Femur (tissue), 1 donor: ENCODE measurements at places on chromosomes 1 and 21.

- DNase-seq: peak; percentile 64
These were observed 1.5 kb downstream of the TGFB2 start for GRCh38 chr1:218346391-218347204.

GRCh38 chr1:210786546-210786945, 347.4 kb downstream of the KCNH1 start:
- no peak for DNase-seq

GRCh38 chr1:201456499-201457309, 12.3 kb downstream of the PHLDA3 start:
- DNase-seq: peak; percentile 75

GRCh38 chr1:183859831-183860230, 54.9 kb downstream of the RGL1 start:
- DNase-seq: no peak

- no peak for DNase-seq
These were observed 11.1 kb downstream of the PTPRC start for GRCh38 chr1:198649968-198650338.

- DNase-seq: peak; percentile 72
These were observed 67.7 kb downstream of the BCAR3 start for GRCh38 chr1:93613898-93614297.

- DNase-seq: no peak
These were observed 15.8 kb downstream of the RCC1 start for GRCh38 chr1:28521502-28522164.

GRCh38 chr1:87362834-87363426, 34.2 kb downstream of the LMO4 start:
- DNase-seq: no peak

DNA sequence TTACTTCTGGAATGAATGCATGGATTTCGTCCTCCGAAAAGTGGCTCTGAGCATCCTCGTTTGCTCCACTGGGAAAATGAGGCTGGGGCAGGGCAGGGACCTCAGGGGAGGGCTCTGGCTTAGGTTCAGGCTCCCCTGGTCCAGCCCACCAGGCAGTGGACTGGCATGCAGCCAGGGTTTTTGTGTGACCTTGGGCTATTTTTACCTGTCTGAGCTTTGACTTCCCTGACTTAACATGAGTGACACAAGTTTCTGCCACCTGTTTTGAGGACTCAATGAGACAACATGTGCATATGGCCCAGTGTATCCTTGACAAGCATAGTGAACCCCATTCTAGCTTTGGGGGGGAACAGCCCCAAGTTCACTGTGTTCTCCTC, 32.6 kb upstream of the EDN2 start:
- DNase-seq: no peak

DNA sequence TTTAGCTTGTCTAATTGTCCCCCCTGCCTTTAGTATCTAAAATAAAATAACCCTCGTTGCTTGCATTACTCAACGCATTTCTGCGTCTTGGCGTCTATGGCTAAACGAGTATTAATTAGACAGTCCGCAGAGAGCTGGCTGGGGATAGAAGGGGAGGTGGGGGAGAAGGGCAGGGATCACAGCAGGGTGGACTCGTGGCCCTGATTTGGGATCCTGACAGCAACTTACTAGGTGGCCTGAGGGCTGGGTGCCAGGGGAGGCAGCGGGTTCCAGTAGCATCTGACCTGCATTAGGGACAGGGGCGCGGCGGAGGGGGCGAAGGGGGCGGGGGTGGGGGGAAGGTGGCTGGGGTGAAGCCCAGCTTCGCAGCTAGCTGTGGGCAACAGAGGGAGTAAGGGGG, 1.1 kb upstream of the BACE2 start:
- peak; percentile 69 for DNase-seq

DNA sequence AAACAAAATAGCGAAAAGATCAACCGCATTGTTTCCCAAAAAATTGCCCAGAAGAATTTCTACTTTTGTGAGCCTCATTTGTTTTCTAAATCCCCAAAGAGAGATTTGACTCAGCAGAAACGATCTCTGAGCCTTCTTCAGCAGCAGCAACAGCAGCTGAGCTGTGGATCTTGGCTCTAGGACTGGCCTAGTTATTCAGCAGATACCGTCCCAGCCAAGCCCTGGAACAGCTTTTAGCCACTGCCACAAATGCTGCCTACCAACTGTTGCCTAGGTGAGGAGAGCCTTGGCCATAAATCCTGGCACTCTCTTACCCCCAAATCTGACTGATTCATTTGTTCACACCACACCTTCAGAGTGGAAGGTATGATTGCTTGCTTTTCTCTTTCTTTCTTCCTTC, 320.1 kb downstream of the TGFB2 start:
- DNase-seq: peak; percentile 85

DNA sequence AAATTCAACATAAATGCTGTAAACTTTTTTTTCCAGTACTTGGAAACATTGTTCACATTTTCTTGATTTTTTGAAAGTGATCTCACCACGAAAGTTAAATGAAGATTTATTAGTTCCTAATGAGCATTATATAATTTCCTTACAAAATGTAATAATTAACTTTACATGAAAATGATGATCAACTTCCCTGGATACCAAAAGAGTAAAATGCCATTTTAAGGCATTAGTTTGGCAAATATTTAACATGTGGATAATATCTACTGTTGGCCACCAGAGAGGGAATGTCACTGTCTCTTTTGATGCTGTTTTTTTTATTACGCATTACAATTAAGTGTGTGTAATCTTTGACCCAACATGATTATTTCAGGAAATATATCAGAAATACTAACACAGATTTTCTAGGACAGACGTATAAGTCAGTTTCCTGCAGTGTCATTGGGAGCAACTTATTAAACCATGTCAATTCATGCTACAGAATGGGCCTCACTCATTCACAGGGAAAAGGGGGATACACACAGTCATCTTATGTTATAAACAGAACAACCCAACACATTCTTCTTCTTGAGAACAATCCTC, 903.9 kb upstream of the ADGRL2 start:
- no peak for DNase-seq

DNA sequence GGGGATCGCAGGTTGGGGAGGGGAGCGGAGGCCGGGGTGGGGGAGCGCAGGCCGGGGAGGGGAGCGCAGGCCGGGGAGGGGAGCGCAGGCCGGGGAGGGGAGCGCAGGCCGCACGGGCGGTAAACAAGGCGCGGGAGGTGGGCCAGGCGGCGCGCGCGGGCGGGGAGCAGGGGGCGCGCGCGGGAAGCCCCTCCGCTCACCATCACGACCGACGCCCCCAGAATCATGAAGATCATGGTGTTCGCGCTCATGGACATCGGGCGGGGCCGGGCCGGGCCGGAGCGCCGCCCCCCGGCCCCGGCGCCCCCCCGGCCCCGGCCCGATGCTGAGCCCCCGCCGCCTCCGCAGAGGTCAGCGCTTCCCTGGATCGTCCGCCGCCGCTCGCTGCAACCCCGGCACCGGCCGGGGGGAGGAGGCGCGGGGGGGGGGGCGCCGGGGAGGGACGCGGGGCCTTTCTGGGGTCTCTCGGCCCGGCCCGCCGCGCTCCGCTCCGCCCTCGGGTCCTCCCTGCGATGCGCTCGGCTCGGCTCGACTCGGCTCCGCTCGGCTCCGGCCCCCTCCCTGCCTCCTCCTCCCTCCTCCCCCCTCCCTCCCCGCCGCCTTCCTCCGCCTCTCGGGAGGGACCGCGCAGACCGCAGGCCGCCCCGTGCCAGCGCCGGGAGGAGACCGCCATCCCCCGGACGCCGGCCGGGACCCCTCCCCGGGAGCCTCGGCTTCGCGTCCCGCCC, at the start of gene TMEM240:
TMEM240 (minus strand) TSS at position 535 of the 728 bp plus-strand sequence; CDS start at position 257, 278 bp downstream.
- DNase-seq: peak; percentile 91

DNA sequence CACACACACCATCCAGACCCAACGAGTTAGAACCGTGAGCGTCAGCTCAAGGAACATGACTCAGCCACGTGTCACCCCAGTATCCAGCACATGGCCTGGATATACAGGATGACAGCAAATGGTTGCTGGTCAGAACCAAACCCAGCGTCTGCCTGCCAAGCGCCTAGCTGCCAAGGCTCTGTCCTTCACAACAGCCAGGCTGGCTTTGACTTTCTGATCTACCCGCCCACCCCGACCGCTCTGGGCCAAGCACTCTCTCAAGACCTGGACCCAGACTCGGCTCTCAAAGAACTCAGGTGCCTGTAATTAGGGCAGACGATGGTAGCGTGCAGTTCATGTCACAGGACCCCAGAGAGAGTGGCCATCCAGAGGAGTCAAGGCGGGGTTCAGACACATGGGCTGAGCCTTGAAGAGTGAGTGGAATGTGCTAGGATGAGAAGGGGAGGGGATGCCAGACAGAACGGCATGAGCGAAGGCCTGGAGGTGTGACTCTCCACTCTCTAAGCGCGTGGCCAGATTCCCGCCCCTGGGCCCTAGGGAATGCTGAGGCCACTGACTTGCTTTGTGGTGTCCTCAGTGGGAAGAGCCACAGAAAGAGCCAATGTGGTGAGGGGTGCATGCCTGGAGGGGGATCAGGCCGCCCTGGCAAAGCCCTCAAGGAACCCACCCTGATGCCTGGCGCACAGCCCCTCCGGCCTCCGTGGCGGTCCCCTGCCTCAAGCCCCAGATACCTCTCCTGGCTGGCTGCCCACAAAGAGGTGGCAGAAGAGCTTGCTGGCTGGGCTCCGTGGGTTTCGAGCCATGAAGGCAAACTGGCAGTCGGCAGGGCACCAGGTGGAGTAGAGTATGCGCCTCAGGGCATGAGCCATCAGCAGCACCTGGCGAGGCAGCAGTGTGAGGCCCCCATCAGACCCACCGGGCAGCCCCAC, 7.0 kb downstream of the SH2D5 start:
- peak; percentile 17 for DNase-seq

- DNase-seq: no peak
These were observed 21.7 kb downstream of the EPS15 start for GRCh38 chr1:51497340-51497739.

DNA sequence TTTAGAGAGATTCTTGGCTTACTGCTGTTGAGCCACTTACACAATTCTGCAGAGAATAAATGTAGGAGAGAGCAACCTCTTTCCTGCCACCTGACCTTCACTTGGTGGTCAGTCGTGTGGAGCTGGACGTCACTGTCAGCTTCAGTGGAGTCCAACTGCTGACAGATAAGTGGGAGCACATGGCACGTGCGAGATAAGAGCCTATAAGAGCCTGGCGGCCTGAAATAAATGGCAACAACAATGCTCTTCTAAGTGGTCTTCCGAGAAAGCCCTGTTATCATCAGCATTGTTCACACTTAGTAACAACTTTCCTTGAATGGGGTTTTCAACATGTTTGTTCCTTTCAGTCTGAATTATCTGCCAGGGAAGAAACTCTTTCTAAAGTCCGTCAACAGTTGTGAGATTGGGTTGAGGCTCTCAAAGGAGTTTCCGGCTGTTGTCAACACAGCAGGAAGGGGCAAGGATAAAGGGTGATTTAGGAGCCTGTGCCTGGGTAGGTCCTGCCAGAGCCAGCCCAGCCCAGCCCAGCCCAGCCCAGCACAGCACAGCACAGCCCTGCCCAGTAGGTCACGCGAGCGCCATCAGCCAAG, 57.2 kb upstream of the RUNX1 start:
- no peak for DNase-seq

- DNase-seq: no peak
These were observed 1.2 kb upstream of the EPHA10 start for GRCh38 chr1:37765916-37766664.

DNA sequence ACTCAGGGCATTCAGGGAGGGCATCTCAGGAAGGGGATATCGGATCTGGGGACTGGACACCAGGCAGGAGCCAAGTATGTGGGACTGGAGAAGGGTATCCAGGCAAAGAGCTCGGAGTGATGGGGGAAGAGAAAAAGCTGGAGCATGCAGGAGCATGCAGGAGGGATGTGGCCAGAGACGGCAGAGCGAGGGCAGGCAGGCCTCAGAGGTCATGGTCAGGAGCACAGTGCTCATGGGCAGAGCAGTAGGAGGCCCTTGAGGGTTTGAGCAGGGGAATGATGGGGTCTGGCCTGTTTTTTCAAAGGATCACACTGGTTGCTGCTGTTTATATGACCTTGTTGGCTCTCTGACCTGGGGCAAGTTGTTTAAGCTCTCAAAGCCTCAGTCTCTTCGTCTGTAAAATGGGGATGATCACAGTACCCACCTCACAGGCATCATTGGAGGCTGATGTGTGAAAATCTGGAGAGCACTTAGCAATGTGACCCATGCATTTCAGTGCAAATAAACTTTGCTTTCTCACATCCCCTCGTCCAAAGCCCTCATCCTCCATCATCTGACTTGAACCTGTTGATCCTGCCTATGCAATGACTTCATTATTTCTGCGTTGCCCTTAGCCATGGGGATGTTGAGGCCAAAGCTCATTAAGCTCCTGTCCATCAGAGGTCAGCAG, 273.1 kb downstream of the MATN1 start:
- no peak for DNase-seq

GRCh38 chr21:35034203-35034926, 14.7 kb downstream of the RUNX1 start:
- DNase-seq: no peak

- no peak for DNase-seq
These were observed 14.9 kb downstream of the LIX1L start for GRCh38 chr1:145942871-145943270.

GRCh38 chr1:202106340-202107254, 16.1 kb upstream of the GPR37L1 start:
- no peak for DNase-seq

DNA sequence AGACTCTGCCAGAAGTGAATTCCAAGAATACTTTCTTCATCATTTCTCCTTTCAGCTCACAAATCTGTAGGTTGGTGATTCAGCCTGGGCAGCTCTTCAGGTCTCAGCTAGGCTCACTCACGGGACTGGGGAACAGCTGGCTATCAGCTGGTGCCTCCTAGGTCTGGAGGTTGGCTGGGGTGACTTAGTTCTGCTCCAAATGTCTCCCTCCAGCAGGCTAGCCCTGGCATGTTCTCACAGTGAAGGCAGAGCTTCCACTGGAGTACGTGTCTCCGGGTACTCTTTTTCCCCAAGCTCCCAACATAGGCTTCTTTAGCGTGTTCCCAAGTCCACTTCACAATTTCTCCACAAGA, 12.5 kb upstream of the VAMP4 start:
- no peak for DNase-seq

DNA sequence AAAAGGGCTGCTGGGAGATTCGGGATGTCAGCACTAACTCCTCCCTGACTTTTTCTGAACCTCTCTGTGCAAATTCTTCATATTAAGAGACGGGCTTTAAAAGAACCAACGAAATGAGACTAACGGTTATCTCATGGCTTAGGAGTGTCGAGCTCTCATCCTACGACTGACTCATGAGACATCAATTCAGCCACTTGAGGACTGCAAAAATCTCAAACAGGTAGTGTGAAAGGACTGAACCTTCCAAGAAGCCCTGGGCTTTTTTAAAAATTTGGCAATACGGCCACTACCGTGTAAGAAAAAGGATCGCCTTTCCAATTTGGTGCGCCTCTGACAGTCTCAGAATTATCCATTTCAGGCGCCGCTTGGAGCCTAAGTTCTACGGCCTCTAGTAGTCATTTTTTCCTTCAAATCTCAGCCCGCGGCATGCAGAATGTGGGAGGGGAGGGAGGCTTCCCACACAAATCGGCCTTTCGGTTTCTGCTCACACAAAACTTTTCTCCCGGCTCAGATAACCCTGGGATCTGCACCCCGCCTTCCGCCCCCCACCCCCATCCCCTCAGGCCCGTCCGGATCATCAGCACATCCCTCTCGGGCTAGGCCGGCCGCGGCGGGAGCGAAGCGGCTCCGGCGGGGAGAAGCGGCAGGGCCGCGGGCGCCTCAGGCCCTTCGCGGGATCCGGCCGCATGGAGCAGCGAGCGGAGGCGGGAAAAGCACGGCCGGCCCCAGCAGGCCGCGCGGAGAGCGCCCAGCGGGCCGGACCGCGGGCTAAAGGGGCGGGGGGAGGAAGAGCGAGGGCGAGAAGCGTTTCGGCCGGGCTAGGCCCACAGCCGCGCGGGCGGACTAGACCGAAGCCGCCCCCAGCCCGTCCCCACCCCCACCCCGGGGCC, 618 bp downstream of the HNRNPR start:
- DNase-seq: peak; percentile 57
